Skin of body (tissue), 3 donors: ENCODE measurements at places on chromosomes 7 and 10. TPM values are rescaled to one million over a fixed set of nuclear protein-coding genes. Genes with fewer than 3 reads are reported as not detected.

SFRP4 gene
- 5.0 TPM for total RNA-seq

LIPK gene
- 10.6 TPM for total RNA-seq

CDNF gene
- total RNA-seq: 3.2 TPM

CALY gene
- not detected for total RNA-seq

HEPACAM2 gene
- total RNA-seq: 0.89 TPM

ANKRD30A gene
- 0.30 TPM for total RNA-seq

COBL gene
- total RNA-seq: 11.9 TPM

STAM gene
- 26.6 TPM for total RNA-seq

DNA sequence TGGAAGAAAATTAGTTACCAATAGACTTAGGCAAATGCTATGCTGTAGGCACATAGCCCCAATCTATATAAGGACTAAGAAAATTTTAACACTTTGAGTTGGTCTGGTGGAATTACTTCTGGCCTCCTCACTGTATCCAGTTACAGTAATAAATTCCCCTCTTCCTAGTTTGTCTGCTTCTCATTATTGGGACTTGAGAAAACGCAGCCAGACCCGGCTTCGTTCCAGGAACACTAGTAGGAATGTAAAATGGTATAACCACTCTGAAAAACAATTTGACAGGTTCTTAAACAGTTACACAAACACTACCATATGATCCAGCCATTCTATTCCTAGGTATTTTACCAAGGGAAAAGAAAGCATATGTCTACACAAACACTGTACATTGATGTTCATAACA, 150.2 kb downstream of the VPS50 start:
- no peak for DNase-seq

GRCh38 chr10:89369156-89370105, 8.4 kb upstream of the IFIT1B start:
- DNase-seq: peak; percentile 23

GRCh38 chr10:21057989-21058388, 160.9 kb upstream of the NEBL start:
- DNase-seq: no peak

DNA sequence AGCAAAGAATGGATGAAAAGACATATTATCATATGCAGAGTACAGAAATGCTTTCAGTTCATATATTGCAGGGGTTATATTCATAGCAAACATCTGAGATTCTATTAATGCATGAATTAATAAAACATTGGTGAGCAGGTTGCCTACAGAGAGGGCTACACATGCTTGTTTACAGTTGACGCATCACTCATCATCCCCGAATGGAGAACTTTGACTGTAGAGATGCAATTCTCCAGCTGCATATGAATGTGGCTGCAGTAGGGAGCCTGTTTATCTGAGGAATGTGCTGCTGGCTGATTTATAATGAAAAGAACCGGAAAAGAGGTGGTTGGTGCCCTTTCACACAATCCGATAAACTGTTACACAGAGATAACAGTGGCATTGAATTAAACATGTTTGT, 116.5 kb downstream of the GRM3 start:
- no peak for DNase-seq

DNA sequence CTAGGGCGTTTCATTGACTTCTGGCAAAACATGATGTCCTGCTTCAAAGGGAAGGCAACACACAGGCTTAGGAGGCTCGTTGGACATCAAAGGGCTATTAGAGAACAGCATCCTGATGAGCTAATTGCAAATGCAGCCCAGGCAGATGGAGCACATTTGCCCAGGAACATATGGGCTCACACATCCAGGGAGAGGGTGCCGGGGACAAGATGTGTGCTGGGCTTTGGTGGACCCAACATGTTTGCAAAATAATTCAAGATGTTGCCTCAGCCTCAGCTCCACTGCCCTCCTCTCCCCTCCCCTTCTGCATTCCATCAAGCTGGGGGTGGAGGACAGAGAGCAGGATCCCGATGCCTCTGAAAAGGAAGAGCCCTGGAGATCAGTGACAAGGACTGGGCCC, 217.1 kb upstream of the ZMIZ1 start:
- no peak for DNase-seq

DNA sequence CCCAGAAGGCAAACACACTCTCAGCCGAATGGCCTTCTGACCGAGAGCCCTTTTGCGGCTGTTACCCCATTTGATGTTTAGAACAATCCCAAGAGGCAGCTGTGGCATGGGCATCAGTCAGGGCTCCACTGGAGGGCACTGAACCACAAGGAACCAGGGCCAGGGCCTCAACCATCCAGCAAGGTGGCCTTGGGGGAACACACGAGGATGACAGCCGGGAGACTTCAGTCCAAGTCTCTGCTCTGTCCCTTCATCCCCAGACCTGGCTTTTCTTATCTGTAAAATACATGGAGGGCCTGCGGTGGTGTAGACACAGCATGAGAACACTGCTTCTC, 63.6 kb upstream of the INSIG1 start:
- DNase-seq: no peak

GRCh38 chr10:62352356-62352970, 21.7 kb upstream of the ZNF365 start:
- no peak for DNase-seq

- DNase-seq: no peak
Observed at GRCh38 chr7:128422842-128423241, 13.1 kb upstream of the IMPDH1 start.

- no peak for DNase-seq
Observed at GRCh38 chr7:36806891-36807290, 82.6 kb upstream of the AOAH start.

- DNase-seq: no peak
Observed at GRCh38 chr10:92202536-92202935, 88.3 kb downstream of the CPEB3 start.

DNA sequence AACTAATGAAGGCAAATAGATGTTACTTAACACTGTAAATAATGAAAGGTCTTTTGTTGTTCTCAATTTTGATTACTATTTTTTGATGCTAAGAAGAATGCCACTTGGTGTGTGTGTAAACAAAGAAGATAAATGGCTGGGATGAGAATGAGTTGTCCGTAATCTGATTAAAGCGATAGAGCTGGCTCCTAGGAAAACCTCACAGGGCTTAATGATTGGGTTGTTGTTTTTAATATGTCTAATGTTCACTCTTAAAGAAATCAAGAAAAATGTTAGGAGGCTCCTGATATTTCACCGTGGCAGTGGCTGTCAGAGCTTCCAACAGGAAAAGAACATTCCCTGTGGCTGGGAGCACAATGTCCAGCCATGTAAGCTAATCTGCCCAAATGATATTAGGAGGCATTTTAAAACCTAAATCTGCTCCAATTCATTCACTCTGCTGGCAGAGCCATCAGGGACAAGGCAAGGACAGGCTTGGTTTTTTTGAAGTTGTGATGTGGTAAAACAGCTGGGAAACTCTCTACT, 243.9 kb downstream of the SNX10 start:
- no peak for DNase-seq

DNA sequence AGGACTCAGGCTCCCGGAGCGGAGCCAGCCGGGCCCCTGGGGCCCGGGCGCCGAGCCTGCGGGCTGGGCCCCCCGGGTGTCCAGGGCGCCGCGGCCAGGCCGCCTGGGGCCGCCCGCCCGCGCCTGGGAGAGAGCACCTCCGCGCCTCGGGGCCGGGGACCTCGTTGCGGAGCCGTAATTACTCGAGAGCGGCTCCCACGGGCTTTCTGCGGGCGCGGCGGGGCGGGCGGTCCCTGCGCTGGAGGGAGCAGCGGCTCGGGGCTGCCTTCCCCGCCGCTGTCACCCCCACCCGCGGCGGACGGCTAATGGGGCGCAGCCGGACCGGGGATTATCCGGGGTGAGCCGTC, 1.5 kb downstream of the GNB2 start:
- no peak for DNase-seq

DNA sequence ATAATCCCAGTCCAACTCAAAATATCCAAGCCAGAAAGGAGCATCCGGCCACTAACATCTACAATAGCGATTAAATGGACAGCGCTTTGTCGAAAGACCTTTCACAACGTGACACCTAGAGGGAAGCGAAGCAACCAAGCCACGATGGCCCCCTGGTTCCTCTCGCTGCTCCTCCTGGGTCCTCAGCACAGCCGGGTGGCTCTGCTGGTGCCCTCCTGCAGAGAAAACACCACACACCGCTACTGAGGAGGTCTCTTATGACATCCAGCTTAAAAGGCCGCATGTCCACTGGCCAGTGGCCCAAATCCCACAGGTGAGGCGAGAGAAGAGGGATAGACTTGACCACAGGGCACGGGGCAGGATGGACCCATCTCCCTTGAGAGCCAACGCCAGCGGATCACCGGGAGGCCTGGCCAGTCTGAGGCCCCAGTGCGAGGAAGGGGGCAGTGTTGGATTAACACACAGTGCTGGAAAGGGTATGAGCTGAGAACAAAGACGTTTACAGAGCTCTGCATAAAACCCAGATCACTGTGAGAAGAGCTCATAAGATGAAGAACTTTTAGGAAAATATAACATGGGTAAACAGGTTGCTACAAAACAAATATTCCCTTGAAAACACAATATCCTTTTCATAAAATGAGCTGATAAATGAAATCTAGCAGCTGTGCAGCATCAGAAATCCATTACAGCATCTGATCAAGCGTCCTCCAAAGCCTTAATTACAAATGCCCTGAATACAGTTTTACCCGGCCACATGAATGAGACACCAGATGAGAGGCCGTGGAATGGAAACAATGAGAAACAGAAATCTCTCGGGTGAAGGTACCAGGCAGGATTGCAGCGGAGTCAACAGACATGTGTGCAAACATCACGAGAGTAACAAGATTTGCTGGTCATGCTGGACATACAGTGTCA, 236.7 kb downstream of the DIP2C start:
- DNase-seq: no peak

DNA sequence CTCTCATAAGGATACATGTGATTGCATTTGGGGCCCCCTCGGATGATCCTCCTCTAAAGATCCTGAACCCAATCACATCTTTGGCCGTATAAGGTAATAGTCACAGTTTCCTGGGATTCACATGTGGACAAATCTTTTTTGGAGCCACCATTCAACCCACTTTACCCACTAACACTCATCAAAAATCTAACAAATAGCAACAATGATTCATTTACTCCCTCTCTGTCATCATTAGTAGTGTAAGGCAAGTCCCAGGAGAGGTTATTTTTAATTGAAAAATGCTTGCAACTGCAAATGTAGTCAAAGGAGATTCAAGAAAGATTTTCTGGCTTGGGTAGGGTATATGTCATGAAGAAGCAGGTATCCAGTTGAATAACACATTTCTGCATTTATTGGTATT, 9.9 kb upstream of the SMKR1 start:
- DNase-seq: no peak

- no peak for DNase-seq
Observed at GRCh38 chr10:77609781-77610272, 27.8 kb downstream of the KCNMA1 start.

DNA sequence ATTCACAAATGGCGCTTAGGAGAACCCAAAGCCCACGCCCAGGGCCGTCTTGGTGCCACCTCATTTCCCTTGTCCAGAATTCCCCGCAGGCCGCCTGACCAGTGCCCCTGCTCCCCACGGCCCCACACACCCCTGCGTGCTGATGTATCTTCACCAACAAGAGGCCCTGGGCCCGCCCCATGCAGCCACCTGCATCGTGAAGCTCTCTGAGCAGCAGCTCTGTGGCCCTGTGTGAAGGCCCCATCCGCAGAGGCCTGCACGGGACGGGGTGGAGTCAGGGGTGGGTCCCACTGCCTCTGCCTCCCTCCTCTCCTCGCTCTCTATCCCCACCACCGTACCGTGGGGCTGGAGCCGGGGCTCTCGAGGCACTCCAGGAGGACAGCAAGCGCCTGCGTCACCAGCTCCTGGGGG, 14.7 kb downstream of the BRAT1 start:
- DNase-seq: no peak

DNA sequence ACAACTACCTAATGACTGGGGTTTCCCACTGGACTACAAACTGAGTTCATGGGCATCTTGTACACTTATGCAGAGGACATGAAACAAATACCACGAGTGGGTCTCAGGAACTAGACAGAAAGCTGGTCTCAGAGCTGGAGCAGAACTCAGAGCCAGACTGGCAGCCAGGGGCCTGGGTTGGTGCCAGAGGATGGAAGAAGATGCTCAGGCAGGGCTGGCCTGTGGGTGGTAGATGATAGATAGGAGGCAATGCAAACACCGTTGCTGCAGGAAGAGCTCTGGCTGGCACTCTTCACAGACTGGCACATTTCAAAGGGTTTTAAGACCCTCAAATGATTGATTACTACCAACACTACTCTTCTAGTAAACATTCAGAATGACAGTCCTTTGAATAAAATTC, 28.8 kb downstream of the ENO4 start:
- no peak for DNase-seq

DNA sequence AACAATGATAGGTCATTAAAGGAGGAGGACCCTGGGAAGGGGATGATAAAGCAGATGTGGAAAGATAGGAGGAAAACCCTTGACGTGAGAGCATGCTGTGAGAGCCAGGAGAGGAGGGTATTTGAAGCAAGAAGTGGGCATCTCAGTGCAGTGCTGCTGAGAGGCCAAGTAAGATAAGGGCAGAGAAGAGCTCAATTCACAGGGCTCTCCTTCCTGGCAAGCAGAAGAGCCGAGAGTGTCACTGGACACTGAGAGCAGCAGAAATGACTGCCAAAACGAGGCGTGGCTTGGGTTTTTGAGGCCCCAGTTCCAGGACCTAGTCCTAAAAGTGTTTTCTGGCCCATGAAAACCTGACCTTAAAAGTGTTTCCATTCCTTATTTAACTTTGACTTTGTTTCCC, 213.5 kb downstream of the LHFPL3 start:
- DNase-seq: no peak

- DNase-seq: no peak
Observed at GRCh38 chr10:101695404-101695890, 477 bp upstream of the FBXW4 start.

- no peak for DNase-seq
Observed at GRCh38 chr7:156614434-156615264, 25.9 kb upstream of the RNF32 start.

DNA sequence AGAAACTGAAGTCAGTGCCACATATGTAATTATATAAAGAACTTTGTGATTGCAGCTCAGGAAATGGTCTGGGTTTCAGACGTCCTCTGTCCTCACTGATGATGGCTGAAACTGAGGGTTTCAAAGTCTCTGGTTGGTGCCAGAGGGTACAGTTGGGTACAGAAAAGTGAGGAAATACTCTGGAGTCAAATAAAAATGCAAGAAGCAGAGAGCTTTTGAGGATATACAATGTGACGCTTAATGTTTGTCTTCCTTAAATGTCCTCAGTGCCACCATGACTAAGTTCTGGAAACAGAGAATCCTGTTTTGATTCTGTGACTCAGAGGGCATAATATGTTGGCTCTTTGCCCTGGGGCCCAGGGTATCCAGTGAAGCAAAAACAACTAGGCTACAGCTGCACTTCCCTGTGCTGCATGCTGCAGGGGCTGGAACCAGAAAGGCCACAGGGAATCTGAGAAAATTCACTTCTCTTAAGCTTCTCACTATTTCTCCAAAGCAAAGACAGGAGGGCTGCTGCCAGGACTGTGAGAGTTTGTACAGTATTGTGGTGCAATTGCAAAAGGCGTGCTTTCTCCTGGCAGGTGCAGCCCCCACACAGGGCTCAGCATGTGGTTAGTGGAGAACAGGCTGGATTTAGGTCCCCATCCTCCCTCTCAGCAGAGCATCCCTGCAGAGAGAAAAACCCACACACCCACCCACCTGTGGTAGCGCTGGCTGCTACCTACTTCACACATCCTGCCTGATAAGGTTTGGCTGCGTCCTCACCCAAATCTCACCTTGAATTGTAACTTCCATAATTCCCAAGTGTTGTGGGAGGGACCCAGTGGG, 169.5 kb upstream of the SVIL start:
- DNase-seq: peak; percentile 43

- no peak for DNase-seq
Observed at GRCh38 chr7:55513868-55514267, 58.4 kb downstream of the VOPP1 start.

- DNase-seq: no peak
Observed at GRCh38 chr10:89120931-89121763, 86.0 kb downstream of the CH25H start.

- DNase-seq: no peak
Observed at GRCh38 chr7:142319970-142320369, 62.1 kb upstream of the PRSS58 start.
